NCI-H748 treated with DMSO at 0.1 percent for 48 hours (cell line): ENCODE measurements at places on chromosomes 3 and 15.

DNA sequence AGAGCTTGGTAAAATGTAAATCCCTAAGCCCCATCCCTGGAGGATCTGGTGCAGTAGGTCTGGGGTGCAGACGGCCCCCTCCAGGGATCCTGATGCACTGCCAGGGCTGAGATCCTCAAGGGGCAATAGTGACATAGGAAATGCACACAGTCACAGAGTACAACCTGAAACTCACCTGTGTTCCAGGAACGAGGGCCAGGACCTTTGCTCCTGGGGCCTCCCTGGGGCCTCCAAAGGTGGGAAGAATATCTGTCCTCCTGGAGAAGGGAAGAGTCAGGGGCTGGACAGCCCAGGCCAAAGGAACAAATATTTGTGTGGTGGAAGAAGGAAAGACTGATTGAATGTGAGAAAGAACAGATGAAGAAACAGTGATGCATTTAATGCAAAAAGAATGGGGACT, 9.5 kb downstream of the SSUH2 start:
- DNase-seq, result no peak

DNA sequence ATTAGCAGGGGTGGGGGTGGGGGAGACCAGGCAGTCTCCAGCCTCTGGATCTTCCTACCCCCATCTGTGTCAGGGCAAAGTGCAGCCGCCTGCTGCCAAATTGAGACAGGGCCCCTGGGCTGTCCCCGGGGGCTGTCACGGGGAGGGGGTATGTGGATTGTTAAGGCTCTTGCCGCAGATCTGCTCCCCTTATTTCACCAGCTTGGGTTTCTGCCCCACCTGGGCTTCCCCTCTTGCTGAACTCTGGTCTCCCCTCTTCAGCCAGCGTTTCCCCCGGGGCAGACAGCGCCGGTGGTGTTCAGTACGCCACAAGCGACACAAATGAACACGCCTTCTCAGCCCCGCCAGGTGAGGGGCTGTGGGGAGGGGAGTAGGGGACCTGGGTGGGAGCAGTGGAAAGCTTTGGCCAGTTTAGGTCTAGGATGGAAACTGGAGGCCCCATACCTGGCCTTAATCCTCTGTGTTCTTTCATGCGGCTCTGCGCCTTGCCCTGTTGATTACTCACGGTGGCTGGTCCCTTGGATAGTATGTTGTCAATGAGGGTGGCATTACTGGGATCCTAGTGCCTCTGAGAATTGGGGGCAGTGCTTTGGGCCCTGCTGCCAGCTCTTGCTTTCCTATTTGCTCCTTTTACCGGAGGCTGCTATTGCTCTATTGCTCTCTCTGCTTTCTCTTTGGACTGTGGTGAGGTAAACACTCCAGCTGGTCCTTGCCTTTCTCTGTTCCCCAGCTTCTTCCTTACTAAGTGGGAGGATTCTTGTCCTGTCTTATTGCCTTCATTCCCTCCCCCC, 1.7 kb downstream of the EIF4G1 start:
- no peak for DNase-seq

- DNase-seq, result no peak
These were observed 9.4 kb downstream of the ELP6 start for GRCh38 chr3:47504113-47504512.

GRCh38 chr3:70982700-70983140, 600.8 kb downstream of the FOXP1 start:
- DNase-seq, result peak; percentile 13

- no peak for DNase-seq
These were observed 7.3 kb downstream of the CCDC14 start for GRCh38 chr3:123953735-123954134.

GRCh38 chr15:99019558-99020540, 12.3 kb upstream of the PGPEP1L start:
- no peak for DNase-seq

GRCh38 chr3:188627652-188628051, 473.7 kb downstream of the LPP start:
- no peak for DNase-seq

DNA sequence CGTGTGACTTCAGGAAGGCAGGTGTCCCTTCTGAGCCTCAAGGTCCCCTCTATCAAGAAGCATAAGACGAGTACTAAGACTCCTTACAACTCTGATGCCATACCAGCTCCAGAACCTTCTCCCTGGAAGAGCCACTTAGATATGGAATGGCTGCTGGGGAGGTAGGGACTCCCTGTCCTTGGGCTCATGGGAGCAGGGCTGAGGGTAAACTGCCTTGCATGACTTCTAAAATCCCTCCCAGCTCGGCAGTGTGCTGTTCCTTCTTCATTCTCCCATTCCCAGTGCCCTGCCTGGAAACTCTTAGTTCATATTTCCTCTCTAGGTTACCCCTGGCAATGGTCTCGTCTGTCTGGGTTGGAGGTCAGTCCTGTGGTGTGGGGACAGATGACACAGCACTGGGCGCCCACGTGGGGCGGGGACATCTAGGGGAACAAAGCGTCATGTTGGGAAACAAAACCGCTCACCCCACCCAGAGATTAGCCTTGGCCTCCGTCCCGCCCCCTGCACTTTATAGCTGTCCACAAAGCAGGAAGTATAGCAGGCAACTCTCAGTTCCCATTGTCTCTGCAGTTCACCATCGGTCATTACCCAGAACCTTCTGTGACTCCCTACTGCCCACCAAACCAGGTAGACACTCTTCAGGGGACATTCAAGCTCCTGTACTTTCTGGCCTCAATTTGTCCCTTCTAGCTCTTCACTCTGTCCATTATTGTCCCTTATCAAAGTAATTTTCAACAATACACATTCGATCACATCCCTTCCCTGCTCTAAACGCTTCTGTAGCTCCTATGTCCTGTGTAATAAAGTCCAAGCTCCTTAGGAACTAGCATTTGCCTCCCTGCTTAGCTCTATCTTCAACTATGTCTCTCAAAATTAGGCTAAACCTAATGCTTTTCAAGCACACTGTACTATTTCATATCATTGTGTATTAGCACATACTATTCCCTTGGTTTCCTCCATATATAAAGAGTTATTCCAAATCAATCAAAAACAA, 73.8 kb downstream of the IQSEC1 start:
- DNase-seq, result no peak

GRCh38 chr15:89932880-89933279, 20.1 kb upstream of the ARPIN start:
- no peak for DNase-seq

DNA sequence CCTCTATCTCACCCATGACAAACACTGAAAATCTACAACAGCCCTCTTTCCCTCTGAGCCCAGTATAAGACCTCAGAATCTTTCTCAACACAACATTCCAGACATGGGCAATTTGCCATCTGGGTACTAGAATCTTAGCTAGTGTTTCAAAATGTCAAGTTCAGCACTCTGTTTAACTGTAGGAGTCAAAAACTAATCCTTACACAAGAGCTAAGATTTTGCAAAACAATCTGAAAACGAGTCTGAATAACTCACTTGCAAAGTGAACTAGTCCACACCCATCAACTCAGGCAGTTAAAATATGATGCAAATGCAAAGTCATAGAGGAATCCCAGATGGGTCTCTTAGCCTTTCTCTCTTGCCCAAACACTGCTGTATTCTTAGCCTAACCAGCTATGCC, 67.8 kb downstream of the GPR176 start:
- DNase-seq, result no peak

DNA sequence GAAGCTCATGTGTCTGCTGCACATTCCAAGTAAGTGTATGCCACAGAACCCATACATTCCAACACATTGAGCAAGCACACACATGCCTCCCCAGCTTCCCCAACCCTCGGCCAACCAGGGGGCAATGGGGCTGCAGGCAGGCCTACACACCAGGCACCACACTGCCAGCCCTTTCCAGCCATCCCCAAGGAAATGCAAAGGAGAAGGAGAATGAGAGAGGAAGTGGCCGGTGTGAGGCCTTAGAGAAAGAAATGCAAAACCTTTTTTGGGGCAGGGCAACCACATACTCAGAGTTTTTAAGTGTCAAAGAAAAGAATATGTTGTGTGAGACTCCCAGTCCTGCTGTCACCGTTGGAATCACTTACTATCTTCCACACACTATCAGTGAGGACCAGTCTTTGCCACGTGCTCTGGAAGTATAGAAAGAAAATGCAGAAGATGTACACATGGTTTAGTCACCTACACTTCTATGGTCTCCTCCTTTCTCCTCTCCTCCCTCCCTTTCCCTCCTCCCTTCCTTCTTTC, 11.1 kb downstream of the IGF2BP2 start:
- no peak for DNase-seq
